ENCODE measurements at places on chromosomes 3 and 15.

GRCh38 chr3:60053526-60054265 is 1003.9 kb upstream of the CFAP20DC start:
- DNase-seq = peak; percentile 42

GRCh38 chr15:78571382-78571781 is 6.1 kb downstream of the CHRNA5 start:
- no peak for DNase-seq

DNA sequence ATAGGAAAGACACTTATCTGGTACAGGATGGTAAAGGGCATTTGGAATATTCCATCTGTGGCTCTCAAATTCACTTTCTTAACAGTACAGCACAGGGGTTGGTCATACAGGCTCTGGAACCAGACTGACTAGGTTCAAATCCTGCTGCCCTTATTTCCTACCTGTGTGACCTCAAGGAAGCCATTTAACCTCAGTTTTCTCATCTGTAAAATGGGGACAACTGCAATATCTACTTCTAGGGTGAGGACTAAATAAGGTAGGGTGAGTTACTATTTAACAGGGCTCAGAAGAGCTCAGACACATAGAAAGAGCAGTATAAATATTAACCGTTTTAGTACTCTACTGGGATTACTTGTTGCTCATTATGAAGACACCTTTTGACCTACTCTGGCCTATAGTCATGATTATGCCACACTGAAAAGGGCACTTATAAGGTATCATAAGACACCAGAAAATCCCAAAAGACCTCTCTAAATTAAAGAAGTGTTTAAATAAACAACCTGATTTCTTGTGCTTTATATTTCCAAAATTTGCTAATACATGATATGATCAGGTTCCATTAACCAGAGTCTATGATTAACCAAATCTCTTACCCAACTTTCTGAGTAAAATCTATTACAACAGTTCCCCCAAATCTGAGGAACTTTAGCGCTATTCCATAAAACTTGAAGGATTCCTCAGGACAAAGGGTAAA is 6.5 kb downstream of the RFTN1 start:
- no peak for DNase-seq

GRCh38 chr15:80154336-80154735 is 1.5 kb downstream of the FAH start:
- no peak for DNase-seq

- no peak for DNase-seq
Measured at GRCh38 chr3:115549071-115549470, 74.2 kb upstream of the GAP43 start.

DNA sequence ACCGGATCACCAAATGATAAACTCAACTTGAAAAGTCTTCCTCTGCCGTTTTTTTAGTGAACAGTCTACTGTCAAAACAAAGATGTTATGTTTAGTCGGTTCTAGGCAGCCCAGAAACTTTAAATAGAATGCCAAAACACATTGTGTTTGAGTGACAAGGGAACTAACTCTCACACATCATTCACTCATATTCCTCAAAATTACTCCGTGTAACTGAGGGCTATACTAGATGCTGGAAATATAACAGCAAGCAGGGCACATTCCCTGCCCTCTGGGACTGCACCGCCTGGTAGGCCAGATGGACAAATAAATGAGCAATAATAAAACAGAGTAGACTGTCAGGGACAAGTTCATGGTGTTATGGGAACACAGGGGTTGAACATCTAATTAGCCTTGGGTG is 251.4 kb downstream of the MAGI1 start:
- DNase-seq = no peak

DNA sequence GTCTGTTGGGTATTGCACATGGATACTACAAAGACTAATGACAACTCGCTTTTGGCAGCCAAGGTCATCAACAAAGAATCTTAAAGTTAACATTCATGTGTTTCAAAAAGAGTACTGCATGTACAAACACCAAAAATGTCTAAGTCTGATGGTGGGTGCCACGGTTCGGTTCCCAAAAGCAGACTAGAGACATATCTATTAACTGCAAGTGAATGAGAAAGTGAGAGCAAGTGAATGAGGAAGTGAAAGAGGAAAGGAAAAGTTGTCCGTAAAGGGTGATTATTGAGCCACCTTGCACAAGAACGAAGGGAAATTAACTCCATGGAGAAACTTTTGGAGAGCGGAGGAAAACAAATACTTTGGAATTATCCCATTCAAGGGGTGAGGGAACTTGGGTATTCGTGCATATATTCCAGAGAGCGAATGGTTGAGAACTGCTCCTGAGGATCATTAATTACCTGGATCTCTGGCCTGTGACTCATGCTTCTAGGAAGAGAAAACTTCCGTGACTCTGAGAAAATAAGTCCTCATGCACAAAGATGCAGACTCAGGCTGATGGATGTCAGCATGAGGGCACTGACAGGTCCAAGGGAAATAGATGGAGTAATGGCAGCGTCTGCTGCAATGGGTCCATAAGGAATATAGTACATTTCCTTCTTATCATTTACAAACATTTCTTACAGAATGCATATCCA is 336.5 kb upstream of the TGFBR2 start:
- DNase-seq = no peak

DNA sequence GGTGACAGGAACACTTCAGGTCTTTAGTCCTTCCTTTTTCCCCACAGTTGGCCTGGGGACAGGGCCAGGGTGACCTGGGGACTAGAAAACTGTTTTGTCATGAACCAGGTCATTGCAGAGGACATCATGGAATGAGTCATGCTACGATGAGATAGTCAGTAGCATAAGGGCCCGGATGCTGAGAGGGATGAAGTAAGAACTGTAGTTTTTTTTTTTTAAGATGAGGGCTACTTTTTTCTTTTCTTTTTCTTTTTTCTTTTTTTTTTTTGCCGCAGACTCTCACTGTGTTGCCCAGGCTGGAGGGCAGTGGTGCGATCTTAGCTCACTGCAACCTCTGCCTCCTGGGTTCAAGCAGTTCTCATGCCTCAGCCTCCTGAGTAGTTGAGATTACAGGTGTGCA is 8.0 kb downstream of the MAP2K5 start:
- no peak for DNase-seq

DNA sequence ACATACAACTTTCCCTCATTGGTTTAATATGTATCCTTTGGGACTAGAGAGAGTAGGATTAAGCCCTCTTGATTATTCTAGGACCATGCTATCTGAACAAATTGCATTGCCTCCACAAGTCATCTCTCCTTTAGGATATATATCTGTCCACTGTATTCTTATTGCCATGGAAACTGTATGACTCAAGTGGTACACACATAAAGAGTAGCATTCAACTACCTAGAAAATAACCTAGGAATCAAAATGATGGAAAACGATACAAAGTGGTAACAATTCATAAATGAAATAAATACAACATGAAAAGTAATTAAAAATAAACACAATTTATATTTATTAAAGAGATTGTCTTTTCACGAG is 212.1 kb upstream of the P2RY1 start:
- no peak for DNase-seq

DNA sequence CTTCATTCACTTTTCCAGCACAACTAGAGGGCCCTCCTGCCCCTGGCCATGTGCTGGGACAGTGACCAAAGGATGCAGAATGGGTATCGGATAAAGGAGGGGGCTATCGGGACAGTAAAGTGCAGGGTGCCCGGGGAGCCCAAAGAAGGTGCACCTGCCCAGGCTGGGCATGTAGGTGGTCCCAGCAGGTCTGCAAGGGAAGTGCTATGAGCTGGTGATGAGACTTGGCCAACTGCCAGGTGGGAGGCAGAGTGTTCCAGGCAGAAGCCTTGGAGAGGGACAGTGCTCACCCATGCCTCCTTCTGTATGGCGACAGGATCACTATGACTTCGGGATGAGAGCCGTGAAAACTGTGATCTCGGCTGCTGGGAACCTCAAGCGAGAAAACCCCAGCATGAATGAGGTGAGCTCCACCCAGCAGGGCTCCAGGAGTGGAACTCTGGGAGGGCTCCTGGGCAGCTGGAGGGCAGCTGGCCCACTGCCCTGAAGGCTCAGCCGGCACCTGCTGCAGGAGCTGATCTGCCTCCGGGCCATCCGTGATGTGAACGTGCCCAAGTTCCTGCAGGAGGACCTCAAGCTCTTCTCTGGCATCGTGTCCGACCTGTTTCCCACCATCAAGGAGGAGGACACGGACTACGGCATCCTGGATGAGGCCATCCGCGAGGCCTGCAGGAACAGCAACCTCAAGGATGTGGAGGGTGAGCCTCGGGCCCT is 48.4 kb downstream of the DNAH1 start:
- DNase-seq = no peak

GRCh38 chr15:57683481-57683880 is 23.0 kb upstream of the POLR2M start:
- no peak for DNase-seq

DNA sequence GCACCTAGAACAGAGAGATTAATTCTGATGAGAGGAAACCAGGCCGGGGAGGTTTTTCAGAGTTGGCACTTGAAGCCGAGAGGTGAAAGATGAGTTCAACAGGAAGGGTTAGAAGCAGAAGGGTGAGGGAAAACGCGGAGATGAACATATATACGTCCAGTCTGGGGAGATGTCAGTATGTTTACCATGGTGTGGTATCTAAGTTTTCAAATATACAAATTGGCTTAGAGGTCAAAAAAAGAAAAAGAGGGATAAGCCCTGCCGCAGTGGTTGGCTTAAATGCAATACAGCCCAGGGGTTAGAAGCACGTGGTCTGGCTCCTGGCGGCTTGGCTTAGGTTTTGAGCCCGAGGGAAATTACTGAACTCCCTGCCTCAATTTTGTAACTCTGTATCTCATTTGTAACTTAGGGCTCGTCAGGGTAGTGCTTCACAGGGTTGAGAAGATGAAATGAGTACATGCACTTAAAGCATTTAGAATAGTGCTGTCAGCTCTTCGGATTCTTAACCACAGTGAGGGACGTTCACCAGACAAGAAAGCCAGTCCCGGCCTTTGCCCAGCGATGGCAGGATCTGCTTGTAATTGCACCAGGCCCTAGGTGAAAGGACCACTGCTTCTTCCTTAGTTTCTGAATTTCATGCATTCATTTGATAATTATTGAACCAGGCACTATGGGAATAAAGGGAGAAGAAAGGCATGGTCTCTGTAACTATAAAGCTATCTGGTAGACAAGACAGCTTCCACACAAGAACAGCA is 6.4 kb downstream of the HES1 start:
- DNase-seq = no peak

DNA sequence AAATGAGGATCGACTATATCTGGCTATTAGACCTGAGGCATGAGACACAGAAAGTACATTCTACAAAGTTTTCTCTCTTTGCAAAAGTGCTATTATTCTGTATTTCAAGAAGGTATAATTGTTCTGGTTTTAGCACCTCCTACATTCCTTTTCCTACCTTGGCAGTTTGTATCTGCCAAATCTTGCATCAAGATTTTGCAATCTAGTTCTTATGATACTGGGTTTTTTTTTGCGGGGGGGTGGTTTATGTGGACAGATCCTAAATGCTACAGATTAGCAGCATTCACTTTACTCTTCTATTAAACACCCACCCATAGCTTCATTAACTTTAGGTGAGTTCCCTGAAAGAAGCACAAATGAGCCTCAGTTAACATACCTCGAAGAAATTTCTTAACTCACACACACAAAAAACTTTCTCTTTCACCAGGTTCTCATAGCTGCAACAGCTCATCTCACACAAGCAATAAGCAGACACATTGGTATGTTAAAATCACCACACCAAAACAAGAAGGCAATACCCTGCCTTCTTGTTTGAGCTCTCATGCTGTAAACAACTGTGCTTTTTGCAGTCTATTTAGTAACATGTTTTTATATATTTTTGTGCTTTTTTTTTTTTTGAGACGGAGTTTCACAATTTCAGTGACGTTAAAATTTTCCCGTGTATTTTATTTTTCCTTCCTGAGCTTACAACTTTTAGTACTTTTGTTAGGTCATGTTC is 73.0 kb upstream of the VGLL4 start:
- no peak for DNase-seq

DNA sequence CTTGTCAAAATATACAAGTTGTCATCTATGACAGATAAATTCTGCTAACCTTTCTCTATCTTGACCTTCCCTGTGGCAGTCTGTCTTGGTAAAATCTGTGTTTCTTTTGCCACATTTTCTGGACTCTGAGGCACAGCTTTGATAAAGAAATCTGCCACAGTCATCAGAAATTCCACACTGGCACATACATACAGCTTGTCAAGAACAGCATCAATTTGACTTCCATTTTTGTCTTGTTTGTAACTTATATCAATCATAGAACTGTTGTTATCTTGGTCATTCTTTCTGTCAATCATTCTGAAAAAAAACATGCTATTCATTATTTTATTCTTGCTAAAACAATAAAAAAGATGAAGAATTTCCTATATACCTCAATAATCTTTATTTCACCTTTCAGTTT is 130.8 kb downstream of the VPS13C start:
- DNase-seq = no peak

- no peak for DNase-seq
Measured at GRCh38 chr3:72171463-72171881, 386.5 kb upstream of the PROK2 start.

- no peak for DNase-seq
Measured at GRCh38 chr3:139894643-139894989, 40.4 kb upstream of the CLSTN2 start.

DNA sequence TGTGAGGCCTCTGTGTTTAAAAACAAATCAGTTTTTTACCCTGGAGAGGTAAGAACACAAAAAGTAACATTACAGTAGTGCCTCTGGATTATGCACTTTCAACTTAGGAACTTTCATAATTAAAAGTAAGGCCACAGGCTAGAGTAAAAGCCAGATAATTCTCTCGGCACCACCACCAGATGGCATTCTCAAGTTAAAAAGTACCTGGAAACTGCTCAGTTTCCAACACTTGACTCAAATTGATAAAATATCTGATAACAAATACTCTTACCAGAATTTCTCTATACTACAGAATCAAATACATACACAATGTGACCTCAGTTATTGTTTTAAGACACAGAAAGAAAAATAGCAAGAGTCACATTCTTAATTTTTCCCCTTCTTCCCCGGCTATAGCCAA is 19.9 kb downstream of the SPICE1 start:
- no peak for DNase-seq

DNA sequence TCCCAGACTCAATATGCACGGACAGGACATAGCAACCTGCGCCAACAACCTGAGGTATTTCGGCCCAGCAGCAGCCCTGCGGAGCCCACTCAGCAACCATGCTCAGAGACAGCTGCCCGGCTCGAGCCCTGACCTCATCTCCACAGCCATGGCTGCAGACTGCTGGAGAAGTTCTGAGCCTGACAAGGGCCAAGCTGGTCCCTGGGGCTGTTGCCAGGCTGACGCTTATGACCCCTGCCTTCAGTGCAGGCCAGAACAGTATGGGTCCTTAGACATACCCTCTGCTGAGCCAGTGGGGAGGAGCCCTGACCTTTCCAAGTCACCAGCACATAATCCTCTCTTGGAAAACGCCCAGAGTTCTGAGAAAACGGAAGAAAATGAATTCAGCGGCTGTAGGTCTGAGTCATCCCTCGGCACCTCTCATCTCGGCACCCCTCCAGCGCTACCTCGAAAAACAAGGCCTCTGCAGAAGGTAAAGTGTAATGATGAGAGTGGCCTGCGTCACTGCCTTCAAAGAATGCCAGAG is 25.5 kb downstream of the TMEM41A start:
- no peak for DNase-seq

DNA sequence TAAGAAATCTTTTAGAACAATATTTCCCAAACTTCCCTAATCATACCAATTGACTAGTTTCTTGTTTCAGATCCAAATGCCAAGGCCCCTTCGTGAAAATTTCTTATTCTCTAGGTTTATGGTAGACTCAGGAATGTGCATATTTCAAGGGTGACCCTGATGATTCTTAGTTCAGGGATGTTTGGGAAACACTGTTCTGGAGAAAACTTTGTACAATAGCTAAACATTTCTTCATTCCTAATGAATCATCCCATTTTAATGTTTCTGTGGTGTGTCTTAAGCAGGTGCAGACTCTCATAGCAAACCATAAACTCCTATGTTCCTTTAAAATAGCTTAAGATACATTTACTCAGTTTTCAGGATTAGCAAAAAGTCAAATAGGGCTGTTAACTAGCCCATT is 314.5 kb downstream of the TIGIT start:
- no peak for DNase-seq

All from stimulated activated CD4-positive, alpha-beta T cell treated with anti-CD3 and anti-CD28 coated beads, TNF-alpha, amount 100 ng/mL, for 48 hours (primary cell).